T-cell (primary cell): ENCODE measurements at places on chromosomes 12 and 14.

GRCh38 chr12:106327309-106327869, 24.9 kb downstream of the TCP11L2 start:
- H3K27ac ChIP-seq: no peak overlapping the region
- H3K4me1 ChIP-seq: no peaks in the 10 kb centered on the region
- no peak overlapping the region for H3K4me3 ChIP-seq
- no peaks in the 10 kb centered on the region for H3K27me3 ChIP-seq
- DNase-seq: no peak
- peaks cover 87% of the 10 kb centered on the region for H3K36me3 ChIP-seq

DNA sequence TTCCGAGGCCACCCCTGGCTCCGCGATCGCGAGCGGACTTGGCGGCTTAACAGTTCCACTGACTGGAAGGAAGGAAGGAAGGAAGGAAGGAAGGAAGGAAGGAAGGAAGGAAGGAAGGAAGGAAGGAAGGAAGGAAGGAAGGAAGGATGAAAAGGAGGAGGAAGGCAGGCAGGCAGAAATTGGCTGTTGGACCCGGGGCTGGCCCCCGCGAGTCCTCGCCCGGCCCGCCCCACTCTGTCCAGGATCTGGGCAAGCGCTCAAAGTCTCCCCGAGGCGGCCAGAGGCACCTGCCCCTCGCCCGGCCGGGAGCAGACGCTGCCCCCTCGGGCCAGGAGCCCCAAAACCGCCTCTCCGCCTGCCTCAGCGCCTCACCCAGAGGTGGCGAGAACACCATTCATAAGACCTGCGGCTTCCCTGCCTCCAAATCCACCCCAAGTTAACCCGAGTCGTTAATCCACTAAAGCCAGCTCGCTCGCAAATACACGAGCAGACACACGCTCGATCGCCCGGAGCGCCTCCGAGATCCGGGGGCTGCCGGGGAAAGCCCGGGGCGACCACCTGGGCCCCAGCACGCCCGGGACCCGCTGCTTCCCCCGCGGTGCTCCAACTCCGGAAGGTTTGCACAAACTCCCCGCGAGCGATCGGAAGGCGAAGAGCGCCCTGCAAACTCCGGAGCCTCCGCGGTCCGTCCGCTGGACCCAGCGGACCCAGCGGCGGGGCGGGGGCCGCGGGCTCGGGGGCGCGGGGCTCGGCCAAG, 844 bp downstream of the DPF3 start:
- no peak overlapping the region for H3K27ac ChIP-seq
- H3K27me3 ChIP-seq: peaks cover 9% of the 10 kb centered on the region
- peaks cover 7% of the 10 kb centered on the region for H3K4me1 ChIP-seq
- DNase-seq: peak; percentile 31

DNA sequence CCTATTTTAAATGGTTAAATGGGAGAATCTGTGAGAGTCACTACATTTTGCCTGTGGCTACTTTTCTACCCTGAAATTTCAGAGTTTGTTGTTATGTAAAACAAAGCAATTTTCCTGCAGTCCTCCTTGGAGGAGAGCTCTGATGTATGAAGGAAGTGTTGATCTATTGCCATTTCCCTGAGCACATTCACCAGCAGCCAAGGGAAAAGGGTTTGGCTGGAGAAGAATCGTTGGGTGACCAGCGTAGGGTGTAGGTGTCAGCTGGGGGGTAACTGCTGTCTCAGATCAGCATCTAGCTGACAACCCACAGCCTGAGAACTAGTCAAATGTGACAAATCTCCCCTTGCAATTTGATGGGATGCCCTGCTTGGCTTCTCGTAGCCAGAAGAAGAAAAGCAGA, 230.5 kb downstream of the PDZRN4 start:
- no peak overlapping the region for H3K27ac ChIP-seq
- no peaks in the 10 kb centered on the region for H3K27me3 ChIP-seq
- H3K4me1 ChIP-seq: no peaks in the 10 kb centered on the region
- no peaks in the 10 kb centered on the region for H3K36me3 ChIP-seq
- no peak for DNase-seq

DNA sequence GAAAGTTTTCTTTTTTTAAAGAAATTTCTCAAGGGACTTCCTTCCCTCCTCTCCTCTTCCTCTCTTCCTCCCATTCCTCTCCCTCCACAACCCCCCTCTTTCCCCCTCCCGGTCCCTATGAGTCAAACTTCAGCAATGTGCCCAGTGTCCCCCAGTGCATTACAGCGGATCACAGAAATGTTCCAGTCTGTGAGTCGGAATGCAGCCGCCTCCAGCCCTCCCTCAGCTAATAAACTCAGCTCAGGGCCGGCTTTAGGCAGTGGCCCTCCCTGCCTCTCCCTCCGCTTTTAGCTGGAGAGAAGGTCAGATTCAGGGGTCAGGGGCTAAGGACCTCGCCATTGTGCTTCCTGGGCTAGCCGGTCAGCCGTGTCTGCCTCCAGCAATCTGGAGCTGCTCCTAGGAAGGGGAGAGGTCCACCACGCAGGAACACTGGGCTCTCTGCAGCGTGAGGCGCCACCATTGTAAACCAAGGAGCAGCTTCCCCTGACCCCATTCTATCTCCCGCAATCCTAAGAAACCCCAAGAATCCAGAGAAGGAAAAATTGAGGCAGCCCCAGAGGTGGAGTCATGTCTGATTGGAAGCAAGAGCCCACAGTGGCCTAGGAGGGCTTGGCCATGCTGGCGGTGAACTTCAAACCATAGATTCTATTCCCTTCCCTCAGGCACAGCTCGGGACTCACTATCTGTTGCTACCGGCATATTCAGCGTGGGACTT, 1.1 kb upstream of the HDAC7 start:
- no peak for DNase-seq
- peak overlapping the region; percentile 86 for H3K27ac ChIP-seq
- peak overlapping the region; percentile 60 for H3K4me3 ChIP-seq
- H3K4me1 ChIP-seq: peaks cover 84% of the 10 kb centered on the region
- peaks cover 2% of the 10 kb centered on the region for H3K36me3 ChIP-seq
- no peaks in the 10 kb centered on the region for H3K27me3 ChIP-seq

DNA sequence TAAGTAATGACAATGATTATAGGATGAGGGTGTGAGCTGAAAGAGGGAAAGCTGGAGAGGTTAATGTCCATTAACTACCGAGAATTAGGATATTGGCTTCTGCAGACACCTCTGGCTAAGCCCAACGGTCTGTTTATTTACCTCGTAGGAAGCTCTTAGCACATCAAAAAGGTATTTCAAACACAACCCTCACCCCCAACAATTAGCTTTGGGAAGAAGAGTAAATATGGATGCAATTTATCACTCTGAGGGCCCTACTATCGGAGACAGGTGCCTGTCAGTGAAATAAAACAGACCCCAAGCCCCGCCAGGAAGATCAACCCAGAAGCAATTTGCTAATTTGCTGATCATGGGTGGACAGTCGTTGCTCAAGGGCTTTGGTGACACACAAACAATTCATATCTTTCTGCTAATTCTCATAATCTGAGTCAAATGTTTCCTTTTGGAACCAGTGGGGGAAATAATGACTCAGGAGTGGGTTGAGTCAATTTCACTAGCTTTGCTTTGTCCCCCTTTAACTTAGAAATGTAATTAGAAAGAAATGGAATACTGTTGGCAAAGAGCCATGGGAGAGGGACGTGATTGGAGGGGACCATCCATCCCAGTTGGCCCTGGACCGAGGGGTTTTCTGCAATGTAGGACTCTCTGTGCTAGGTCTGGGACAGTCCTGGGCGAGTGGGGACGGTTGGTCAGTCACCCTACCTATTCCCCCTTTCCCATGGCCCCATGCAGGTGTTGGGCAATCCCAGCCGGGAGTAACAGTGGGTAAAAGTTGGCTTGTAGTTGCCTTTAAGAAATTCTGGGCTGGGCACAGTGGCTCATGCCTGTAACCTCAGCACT, 99.1 kb upstream of the MED13L start:
- peaks cover 4% of the 10 kb centered on the region for H3K27me3 ChIP-seq
- H3K4me3 ChIP-seq: no peak overlapping the region
- no peak overlapping the region for H3K27ac ChIP-seq
- no peaks in the 10 kb centered on the region for H3K4me1 ChIP-seq
- no peaks in the 10 kb centered on the region for H3K36me3 ChIP-seq

- H3K27me3 ChIP-seq: no peaks in the 10 kb centered on the region
- no peak overlapping the region for H3K4me3 ChIP-seq
- no peak for DNase-seq
- H3K36me3 ChIP-seq: no peaks in the 10 kb centered on the region
- H3K4me1 ChIP-seq: no peaks in the 10 kb centered on the region
Observed at GRCh38 chr12:80064269-80064668, 35.1 kb upstream of the OTOGL start.

- H3K36me3 ChIP-seq: peaks cover 6% of the 10 kb centered on the region
- no peaks in the 10 kb centered on the region for H3K27me3 ChIP-seq
- no peak overlapping the region for H3K4me3 ChIP-seq
- peaks cover 2% of the 10 kb centered on the region for H3K4me1 ChIP-seq
- DNase-seq: no peak
- H3K27ac ChIP-seq: no peak overlapping the region
Observed at GRCh38 chr14:39419272-39419671, 13.0 kb downstream of the FBXO33 start.

DNA sequence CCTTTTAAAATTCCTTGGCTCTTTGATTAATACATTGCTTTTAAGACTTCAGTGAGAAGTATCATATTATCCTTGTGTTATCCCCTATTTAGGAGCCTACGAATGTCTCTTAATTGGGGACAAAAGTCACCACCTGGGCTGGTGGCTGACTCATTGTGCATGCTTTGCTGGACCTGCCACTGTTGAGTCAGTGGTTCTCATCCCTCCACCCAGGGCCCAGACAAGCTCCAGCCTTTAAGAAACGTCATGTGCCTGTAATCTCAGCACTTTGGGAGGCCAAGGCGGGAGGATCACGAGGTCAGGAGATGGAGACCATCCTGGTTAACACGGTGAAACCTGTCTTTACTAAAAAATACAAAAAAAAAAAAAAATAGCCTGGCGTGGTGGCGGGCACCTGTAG, 57.9 kb downstream of the OTX2 start:
- H3K27ac ChIP-seq: no peak overlapping the region
- no peaks in the 10 kb centered on the region for H3K4me1 ChIP-seq
- DNase-seq: no peak
- H3K27me3 ChIP-seq: no peaks in the 10 kb centered on the region
- no peak overlapping the region for H3K4me3 ChIP-seq

GRCh38 chr12:121440768-121441167, 40.9 kb downstream of the RNF34 start:
- H3K36me3 ChIP-seq: peaks cover 67% of the 10 kb centered on the region
- H3K4me3 ChIP-seq: no peak overlapping the region
- DNase-seq: no peak
- no peaks in the 10 kb centered on the region for H3K27me3 ChIP-seq
- H3K27ac ChIP-seq: no peak overlapping the region
- no peaks in the 10 kb centered on the region for H3K4me1 ChIP-seq

GRCh38 chr12:64611341-64612284, 1.3 kb downstream of the RASSF3 start:
- H3K4me1 ChIP-seq: peaks cover 27% of the 10 kb centered on the region
- peak overlapping the region; percentile 78 for H3K4me3 ChIP-seq
- DNase-seq: peak; percentile 51
- no peaks in the 10 kb centered on the region for H3K27me3 ChIP-seq

DNA sequence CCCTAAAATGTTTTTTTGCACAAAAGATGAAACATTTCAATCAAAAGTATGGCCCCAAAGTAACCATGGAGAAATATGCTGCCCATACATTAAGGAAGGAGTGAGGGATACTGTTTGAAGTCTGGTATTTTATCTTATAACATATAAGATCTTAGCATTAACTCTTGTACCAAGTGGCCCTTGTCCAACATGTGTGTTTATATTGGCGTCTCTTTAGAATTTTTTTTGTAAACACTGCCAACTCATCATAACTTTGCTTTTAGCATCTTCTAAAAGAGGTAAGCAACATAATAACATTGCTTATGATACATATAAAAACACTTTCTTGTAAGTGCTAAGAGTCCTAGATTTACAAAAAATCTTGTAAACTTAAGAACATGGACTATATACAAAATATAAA, 419.7 kb downstream of the ADAMTS20 start:
- no peak overlapping the region for H3K4me3 ChIP-seq
- H3K27me3 ChIP-seq: no peaks in the 10 kb centered on the region
- no peaks in the 10 kb centered on the region for H3K36me3 ChIP-seq
- DNase-seq: no peak
- no peak overlapping the region for H3K27ac ChIP-seq

DNA sequence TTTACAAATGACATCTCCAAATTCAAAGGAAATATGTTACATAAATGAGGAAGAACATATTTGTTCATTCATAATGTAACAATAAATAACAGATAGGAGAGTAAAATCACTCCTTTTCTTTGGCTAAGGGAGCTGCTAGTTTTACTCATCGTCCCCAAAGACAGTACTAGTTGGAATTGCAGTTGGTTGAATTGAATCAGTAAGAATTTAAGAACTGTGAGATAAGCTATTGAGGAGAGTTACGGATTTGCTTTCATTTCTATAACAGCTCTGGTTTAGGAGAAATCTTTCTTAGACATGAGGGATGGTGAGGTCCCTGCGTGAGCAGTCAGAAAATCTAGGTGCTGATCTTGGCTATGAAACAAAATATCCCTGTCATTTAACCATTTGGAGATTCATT, 402.8 kb downstream of the AEBP2 start:
- no peaks in the 10 kb centered on the region for H3K27me3 ChIP-seq
- no peaks in the 10 kb centered on the region for H3K4me1 ChIP-seq
- no peak for DNase-seq
- H3K36me3 ChIP-seq: no peaks in the 10 kb centered on the region

DNA sequence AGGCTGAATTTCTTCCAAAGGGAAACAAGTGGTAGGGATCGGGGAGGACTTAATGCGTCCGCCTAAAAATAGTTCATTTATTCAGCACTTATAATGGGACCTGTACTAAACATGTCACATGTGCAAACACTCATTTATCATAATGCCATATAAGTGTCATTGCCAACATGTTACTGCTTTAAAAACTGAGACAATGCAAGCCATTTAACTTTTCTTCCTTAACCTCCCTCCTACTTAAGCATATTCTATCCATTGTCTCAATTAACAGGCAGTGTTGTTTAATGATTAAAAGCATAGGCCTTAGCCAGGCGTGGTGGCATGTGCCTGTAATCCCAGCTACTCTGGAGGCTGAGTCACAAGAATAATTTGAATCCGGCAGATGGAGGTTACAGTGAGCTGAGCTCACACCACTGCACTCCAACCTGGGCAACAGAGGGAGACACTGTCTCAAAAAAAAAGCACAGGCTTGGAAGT, 13.5 kb upstream of the SCFD1 start:
- H3K27me3 ChIP-seq: no peaks in the 10 kb centered on the region
- H3K27ac ChIP-seq: no peak overlapping the region
- DNase-seq: no peak
- peaks cover 27% of the 10 kb centered on the region for H3K36me3 ChIP-seq
- H3K4me1 ChIP-seq: no peaks in the 10 kb centered on the region
- no peak overlapping the region for H3K4me3 ChIP-seq

GRCh38 chr14:56357428-56357827, 222.2 kb upstream of the TMEM260 start:
- H3K4me1 ChIP-seq: no peaks in the 10 kb centered on the region
- H3K4me3 ChIP-seq: no peak overlapping the region

DNA sequence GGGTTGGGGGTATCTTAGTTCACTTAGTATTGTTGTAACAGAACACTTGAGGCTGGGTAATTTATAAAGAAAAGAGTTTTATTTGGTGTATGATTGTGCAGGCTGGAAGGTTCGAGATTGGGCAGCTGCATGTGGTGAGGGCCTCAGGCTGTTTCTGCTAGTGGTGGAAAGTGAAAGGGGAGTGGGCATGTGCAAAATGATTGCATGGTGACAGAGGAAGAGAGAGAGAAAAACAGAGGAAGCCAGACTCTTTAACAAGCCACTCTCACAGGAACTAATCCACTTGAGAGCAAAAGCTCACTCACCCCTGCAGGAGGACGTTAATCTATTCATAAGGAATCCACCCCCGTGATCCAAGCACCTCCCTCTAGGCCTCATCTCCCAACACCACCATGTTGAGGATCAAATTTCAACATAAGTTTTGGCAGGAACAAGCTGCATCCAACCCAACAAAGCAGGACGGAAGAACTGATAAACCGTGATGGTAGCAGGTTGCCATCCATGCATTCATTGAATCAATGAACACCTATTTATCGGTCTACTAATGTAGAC, 165.0 kb upstream of the GZMB start:
- H3K36me3 ChIP-seq: no peaks in the 10 kb centered on the region
- no peak overlapping the region for H3K27ac ChIP-seq
- H3K4me3 ChIP-seq: no peak overlapping the region
- no peak for DNase-seq
